ENCODE measurements at places on chromosomes 16 and 17. TPM values are rescaled to one million over a fixed set of nuclear protein-coding genes. Genes with fewer than 3 reads are reported as not detected.

OTOP2 gene
- total RNA-seq = not detected

STX1B gene
- 0.75 TPM for total RNA-seq

CRHR1 gene
- not detected for total RNA-seq

ARMC5 gene
- total RNA-seq = 10.5 TPM

KIF2B gene
- total RNA-seq = not detected

CIBAR2 gene
- total RNA-seq = not detected

ANKRD40CL gene
- total RNA-seq = not detected

ATP2A1 gene
- total RNA-seq = 2.4 TPM

SMURF2 gene
- total RNA-seq = 10.3 TPM

CLDN7 gene
- total RNA-seq = 0.31 TPM

KRT20 gene
- not detected for total RNA-seq

GPR139 gene
- not detected for total RNA-seq

HEATR9 gene
- total RNA-seq = 0.14 TPM

FOXF1 gene
- not detected for total RNA-seq

CES5A gene
- total RNA-seq = not detected

MYO15A gene
- total RNA-seq = 0.70 TPM

SLC12A3 gene
- not detected for total RNA-seq

CFAP119 gene
- total RNA-seq = 4.0 TPM

NXN gene
- 0.28 TPM for total RNA-seq

GPR179 gene
- not detected for total RNA-seq

CCDC92B gene
- 0.14 TPM for total RNA-seq

CDH5 gene
- not detected for total RNA-seq

UMOD gene
- not detected for total RNA-seq

PSMB10 gene
- total RNA-seq = 211 TPM

DPEP2 gene
- total RNA-seq = 1.7 TPM

CENPT gene
- total RNA-seq = 37.0 TPM

Data from activated CD4-positive, alpha-beta T cell treated with anti-CD3 and anti-CD28 coated beads, Interleukin-2, amount 10 ng/mL, durations not matched to agents 24 days and 14 days (primary cell).